ENCODE measurements at places on chromosomes 11 and 22. TPM values are rescaled to one million over a fixed set of nuclear protein-coding genes. Genes with fewer than 3 reads are reported as not detected.

The DEFB108B gene
- not detected for total RNA-seq

The SOX10 gene
- total RNA-seq: 3.2 TPM

The AP5B1 gene
- 6.7 TPM for total RNA-seq

The ZP1 gene
- 3.7 TPM for total RNA-seq

The KCNQ1OT1 gene
- 0.36 TPM for total RNA-seq

The OR51E2 gene
- total RNA-seq: not detected

The GRAMD1B gene
- total RNA-seq: 16.9 TPM

The PIM3 gene
- 12.7 TPM for total RNA-seq

The ARHGAP42 gene
- 9.4 TPM for total RNA-seq
